Stimulated activated CD4-positive, alpha-beta T cell treated with anti-CD3 and anti-CD28 coated beads, Interleukin-4, amount 100 ng/mL, for 1 hour (primary cell): ENCODE measurements at places on chromosomes 11 and 22.

GRCh38 chr11:6574816-6575715 lies 28.4 kb downstream of the RRP8 start:
- DNase-seq, result no peak

- DNase-seq, result peak; percentile 63
Observed at GRCh38 chr11:832529-833113, at the start of gene CD151. Gene CD151 (plus strand): TSS chr11:832952. CDS start chr11:836070, 3,118 bp downstream.

DNA sequence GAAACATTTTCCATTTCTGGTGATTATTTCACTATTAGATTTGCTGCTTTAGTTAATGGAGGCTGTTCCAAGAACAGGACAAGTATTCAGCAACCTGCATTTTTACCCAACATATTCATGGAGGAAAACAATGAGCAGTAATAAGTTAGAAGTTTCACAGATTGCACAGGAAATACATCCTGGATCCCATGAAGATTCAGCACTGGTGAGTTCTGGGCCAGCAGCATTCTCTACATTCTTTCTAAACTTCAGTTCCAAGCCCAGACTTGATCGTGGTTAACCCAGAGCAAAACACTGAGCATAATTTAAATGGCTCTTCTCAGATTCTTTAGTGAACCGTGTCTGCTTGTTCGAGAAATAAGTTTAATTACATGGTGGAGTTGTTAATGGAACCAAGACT lies 3.8 kb downstream of the FJX1 start:
- DNase-seq, result no peak

- DNase-seq, result no peak
Observed at GRCh38 chr22:49204599-49205482, 622.8 kb downstream of the BRD1 start.

DNA sequence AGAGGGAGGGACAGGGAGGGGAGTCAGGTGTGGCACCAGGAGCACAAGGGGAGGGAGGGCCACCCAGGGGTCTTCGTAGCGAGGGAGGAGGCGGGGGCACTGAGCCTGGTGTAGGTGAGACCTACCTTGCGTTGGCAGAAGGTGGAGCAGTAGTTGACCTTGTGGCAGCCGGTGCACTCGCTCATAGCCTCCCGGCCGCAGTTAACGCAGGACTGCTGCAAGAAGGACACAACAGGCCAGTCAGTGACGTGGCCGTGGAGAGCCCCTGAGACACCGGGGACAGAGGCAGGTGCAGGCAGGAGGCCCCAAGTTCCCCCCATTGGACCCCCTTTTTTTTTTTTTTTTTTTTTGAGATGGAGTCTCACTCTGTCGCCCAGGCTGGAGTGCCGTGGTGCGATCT lies 16.8 kb downstream of the DRD4 start:
- no peak for DNase-seq

GRCh38 chr11:271319-271715 lies 6.9 kb upstream of the NLRP6 start:
- no peak for DNase-seq

DNA sequence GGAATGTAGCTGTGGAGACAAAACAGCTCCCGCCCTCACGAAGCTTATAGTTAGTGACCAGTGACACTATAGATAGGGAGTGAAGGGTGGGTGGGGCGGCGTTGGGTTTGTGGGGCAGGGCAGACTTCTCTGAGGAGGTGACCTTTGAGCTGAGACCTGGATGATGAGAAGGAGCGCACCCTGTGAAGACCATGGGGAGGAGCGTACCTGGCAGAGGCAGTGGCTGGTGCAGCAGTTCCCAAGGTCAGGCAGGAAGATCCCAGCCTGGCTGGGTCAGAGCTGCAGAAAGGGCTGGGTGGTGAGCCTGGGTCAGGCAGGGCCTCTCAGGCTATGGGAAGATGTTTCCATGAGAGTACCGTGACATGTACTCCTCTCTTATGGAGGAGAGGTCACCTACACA lies 135.0 kb upstream of the RCN1 start:
- no peak for DNase-seq

GRCh38 chr11:62671608-62672389 lies at the start of the genes LBHD1 and UQCC3:
Gene LBHD1 (minus strand): TSS chr11:62672267. CDS start chr11:62670031, 2,236 bp downstream.
Gene UQCC3 (plus strand): TSS chr11:62671673. CDS start chr11:62671746, 73 bp downstream.
- peak; percentile 71 for DNase-seq

GRCh38 chr11:130677486-130678153 lies 229.2 kb downstream of the ADAMTS15 start:
- no peak for DNase-seq

DNA sequence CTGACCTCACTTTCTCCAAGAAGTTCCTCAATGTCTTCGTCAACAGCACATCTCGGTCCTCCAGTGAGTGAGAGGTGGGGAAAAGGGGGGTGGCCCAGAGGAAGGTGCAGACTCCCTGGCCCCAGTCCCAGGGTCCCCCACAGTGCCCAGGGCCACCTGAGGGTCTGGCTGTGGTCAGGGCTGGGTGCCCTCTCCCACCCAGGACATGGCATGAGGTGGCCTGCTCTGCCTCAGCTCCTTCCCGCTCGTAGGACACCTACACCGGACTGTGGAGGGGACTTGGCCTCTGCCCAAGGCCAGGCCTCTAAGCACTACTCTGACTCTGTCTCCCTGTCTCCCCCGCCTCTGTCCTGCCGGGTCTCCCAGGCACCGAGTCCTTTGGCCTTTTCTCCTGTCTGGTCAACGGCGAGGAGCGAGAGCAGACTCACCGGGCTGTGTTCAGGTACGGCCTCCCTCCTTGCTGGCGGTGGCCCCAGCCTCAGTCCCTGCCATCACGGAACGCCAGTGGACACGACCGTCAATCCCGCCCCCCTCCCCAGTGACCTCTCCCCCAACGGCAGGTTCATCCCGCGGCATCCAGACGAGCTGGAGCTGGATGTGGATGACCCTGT lies 4.5 kb downstream of the MAPK8IP2 start:
- no peak for DNase-seq

- DNase-seq, result peak; percentile 66
Observed at GRCh38 chr22:46070803-46071450, 79.4 kb upstream of the PPARA start.

DNA sequence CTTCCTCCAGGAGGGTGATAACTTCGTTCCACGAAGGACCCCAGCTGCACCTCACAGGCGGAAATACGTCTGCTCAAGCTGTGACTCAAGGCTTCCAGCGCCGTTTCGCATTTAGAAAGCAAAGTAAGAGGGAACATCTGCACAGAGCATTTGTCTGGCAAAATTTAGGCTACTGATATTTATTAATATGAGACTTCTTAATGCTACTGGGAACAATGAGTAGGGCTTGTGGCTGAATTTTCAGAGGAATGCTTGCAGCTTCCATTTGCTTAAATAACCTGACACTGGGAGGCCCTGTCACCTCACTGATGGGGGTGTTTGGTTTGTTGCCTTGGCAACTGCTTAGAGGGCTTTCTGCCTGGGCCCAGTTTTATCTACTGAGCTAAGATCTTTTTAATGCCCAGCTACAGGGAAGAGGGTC lies 14.7 kb upstream of the ST14 start:
- no peak for DNase-seq

DNA sequence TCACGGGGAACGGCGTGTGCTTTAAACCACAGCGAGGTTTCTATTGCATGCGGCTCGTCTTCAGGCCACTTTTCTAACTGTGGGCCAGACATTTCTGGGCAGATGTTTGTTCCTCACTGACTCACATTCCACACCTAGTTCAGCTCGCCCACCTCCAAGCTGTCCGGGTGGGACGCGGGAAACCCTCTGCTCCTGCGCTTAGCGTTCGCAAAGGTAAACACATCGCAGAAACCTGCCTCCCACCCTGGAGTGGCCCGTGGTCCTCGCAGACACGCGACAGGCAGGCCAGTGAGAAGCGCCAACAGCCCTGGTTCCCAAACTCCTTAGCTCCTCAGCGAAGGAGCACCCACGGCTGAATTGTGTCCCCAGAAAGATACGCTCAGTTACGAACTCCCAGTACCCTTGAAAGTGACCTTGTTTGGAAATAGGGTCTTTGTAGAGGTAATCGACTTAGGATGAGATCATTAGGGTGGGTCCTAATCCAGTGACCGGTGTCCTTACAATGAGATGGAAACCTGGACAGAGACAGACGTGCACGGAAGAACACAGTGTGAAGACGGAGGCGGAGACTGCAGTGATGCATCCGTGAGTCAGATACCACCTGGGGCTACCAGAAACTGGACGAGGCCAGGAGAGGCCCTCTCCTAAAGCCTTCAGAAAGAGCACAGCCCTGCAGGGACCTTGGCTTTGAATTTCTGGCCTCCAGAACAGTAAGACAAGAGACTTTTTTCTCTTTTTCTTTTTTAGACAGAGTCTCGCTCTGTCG lies 82.7 kb downstream of the CELSR1 start:
- DNase-seq, result no peak

DNA sequence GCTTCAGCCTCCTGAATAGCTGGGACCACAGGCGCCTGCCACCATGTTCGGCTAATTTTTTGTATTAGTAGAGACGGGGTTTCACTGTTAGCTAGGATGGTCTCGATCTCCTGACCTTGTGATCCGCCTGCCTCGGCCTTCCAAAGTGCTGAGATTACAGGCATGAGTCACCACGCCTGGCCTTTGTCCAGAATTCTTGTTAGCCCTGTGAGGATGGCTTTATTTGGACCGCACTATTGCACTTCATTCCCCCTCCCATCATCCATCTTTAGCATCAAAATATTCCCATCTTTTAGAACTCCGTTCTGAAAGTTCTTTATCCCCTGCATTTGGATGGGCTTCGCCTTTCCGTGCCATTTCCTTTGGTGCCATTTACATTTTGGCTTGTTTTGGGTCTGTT lies 2.6 kb downstream of the SAMM50 start:
- DNase-seq, result no peak

DNA sequence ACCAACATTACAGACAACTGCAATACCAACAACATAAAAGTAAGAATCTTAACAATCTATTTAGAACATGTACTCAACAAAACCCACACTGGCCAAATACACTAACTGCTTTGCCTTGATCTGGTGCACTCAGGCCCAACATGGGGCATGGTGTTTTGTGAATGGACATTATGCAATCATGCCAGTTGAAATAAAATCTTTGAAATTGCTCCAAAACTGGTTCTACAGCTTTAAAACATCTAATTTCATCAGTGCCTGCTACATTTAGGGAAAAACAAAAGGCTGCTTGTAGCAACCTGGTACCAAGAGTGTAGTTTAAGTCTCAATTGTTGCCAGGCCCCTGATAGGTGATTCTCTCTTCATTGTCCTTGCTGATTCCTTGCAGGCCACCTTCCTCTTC lies 3.3 kb upstream of the CTR9 start:
- DNase-seq, result no peak

DNA sequence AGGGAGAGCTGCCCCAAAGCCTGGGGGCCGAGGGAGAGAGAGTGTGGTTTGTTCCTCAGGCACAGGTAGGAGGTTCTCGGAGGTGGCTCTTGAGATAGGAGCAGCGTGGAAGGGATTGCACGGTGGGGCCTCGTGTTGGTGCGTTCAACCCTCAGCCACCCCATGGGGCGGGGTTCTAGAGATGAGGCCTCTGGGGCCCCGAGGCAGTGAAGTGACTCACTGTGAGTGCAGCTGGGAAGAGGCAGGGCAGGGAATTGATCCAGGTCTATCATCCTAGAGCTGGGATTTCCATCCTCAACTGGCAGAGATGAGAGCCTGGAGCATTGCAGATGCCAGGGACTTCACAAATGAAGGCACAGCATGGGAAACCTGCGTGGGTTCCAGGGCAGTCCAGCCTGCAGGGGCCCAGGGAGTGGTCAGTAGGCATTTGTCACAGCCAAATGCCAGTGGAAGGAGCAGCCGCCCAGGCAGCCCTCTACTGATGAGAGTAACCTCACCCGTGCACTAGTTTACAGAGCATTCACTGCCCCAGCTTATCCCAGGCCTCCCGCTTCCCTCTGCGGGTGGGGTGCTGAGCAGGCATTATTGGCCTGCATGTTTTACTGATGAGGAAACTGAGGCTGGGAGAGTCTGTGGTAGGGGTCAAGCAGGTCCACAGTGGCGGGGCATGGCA lies 5.1 kb upstream of the SMARCB1 start:
- DNase-seq, result no peak

- DNase-seq, result no peak
Observed at GRCh38 chr11:86632499-86633269, 39.7 kb downstream of the ME3 start.

GRCh38 chr11:19917069-19917468 lies 204.4 kb downstream of the NAV2 start:
- no peak for DNase-seq

- DNase-seq, result no peak
Observed at GRCh38 chr11:2549491-2549875, 104.7 kb downstream of the KCNQ1 start.

- no peak for DNase-seq
Observed at GRCh38 chr11:76337923-76338322, 43.0 kb downstream of the THAP12 start.

DNA sequence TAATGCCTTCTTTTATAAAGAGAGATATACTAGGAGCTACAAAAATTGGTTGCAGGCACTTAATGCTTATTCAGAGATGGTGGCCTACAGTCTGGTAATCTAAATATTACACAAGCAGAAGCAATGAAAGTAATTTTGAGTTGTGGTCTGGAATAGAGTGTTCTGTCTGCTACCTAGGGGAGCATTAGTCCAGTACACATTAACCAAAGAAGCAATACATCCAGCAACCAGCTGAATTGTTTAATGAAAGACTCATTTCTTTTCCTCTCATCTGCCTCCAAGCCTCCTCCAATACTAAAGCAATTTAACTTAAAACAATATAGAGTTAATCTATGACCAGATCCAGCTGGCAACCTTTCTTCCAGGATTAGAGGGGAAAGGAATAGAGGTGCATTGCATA lies 877.1 kb upstream of the CNTN5 start:
- DNase-seq, result no peak

GRCh38 chr11:86247608-86248007 lies 3.1 kb downstream of the EED start:
- no peak for DNase-seq

DNA sequence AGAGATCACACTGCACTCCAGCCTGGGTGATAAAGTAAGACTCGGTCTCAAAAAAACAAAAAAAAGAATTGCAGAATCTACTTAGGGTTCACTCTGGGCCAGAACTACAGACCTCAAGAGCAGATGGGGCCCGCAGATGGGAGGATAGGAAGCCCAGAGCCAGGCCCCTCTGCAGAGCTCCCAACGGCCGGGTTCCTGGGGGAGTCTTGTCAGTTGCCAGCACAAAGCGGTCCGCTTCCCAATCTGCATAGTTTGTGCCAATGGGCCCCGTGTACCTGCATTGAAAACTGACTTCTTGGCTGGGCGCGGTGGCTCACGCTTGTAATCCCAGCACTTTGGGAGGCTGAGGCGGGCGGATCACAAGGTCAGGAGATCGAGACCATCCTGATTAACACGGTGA lies 1.7 kb upstream of the CHID1 start:
- no peak for DNase-seq

DNA sequence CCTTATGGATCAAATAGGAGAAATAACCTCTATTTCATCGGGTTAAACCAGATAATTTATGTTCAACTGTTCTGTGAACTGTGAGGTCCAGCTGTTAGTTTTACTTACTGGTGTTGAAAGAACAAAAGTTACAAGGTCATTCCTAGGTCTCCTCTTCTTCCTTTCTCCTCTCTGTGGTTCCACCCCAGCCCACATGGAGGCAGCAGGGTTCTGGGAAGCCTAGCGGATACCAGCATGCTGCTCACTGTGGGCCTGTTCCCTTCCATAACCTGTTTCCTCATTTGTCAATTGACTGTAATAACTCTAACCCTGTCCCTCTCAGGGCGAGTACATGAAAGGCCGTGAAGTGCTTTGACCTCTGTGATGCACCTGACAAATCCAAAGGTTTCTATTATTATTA lies 27.8 kb downstream of the RELT start:
- DNase-seq, result no peak
